ENCODE measurements at places on chromosomes 5 and 9.

DNA sequence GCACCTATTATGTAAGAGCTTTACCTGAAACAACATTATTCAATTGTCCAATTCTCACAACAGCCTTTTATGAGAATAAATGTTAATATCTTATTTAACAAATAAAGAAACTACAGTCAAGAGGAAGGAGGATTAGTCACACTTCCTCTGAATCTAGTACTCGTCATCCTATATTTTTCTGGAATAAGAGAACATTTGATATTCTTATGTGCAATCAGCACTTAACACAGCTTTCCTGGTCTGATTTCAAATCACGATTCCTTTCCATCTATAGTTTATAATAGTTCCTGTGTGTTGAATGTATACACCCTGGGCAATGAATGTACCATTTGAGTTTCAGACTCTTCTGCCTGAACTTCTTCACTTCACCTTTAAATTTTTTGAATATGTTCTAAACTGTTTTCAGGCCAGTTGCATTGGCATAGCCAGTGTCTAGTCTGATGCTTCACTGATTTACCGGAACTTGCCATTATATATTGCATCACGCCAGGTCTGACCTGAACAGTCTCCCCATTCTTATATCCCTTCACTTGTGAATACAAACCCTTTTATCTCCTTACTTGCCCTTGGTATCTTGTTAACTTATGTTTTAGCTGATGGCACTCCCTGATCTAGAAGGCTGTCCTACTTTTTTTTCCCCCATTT lies 698.3 kb downstream of the MAT2B start:
- DNase-seq: no peak

DNA sequence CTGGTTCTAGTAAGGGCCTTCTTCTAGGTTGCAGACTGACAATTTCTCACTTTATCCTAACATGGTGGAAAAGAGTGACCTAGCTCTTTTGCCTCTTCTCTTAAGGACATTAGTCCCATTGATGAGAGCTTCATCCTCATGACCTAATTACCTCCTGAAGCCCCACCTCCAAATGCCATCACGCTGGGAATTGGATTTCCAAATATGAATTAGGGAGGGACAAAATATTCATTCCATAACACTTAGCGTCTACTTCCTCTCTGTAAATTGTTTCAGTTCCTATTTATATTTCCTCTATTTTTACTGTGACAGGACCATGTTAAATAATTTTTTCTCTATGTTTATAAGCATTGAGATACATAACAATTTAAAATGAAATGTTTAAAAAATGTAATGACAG lies 408.8 kb downstream of the CDH10 start:
- DNase-seq: no peak

GRCh38 chr9:4933177-4933576 lies 51.9 kb upstream of the JAK2 start:
- no peak for DNase-seq

- no peak for DNase-seq
Measured at GRCh38 chr5:124849774-124850173, 103.3 kb upstream of the ZNF608 start.

- no peak for DNase-seq
Measured at GRCh38 chr9:101796044-101796443, 57.6 kb upstream of the GRIN3A start.
